ENCODE measurements at places on chromosomes 7 and 10. TPM values are rescaled to one million over a fixed set of nuclear protein-coding genes. Genes with fewer than 3 reads are reported as not detected.

DNA sequence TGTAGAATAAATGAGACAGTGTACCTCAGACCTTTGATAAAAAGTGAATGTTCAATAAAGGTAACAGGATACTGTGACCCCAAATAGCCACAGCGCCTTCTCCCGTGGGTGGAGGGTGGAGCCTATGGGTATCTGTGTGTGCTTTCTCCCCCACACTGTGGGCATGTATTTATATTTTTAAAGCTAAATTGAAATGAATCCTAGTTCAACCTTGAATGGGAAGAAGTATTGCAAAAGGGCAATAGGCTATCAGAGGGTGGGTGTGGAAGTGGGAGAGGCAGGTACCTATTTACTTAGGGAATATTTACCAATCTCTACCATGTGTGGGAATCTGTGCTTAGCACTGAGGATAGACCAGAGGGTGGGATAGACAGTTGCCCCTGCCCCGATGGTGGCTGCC is 68.9 kb downstream of the PFKFB3 start:
- peak overlapping the region; percentile 66 for H3K27ac ChIP-seq
- DNase-seq = no peak
- no peak overlapping the region for H3K4me3 ChIP-seq
- peaks cover 23% of the 10 kb centered on the region for H3K4me1 ChIP-seq
- no peaks in the 10 kb centered on the region for H3K27me3 ChIP-seq
- no peaks in the 10 kb centered on the region for H3K36me3 ChIP-seq

The HYCC1 gene
- total RNA-seq = 99.3 TPM

The PGAM2 gene
- total RNA-seq = 129 TPM

The AFAP1L2 gene
- total RNA-seq = 3.8 TPM

GRCh38 chr10:72830625-72831024 is 62.9 kb upstream of the OIT3 start:
- H3K4me3 ChIP-seq = no peak overlapping the region
- H3K27me3 ChIP-seq = no peaks in the 10 kb centered on the region
- DNase-seq = no peak
- no peaks in the 10 kb centered on the region for H3K36me3 ChIP-seq

GRCh38 chr7:22480523-22481075 is 19.4 kb downstream of the STEAP1B start:
- no peaks in the 10 kb centered on the region for H3K36me3 ChIP-seq
- H3K27me3 ChIP-seq = no peaks in the 10 kb centered on the region
- no peaks in the 10 kb centered on the region for H3K4me1 ChIP-seq
- DNase-seq = peak; percentile 22
- no peak overlapping the region for H3K4me3 ChIP-seq

- H3K27me3 ChIP-seq = no peaks in the 10 kb centered on the region
- H3K27ac ChIP-seq = no peak overlapping the region
- no peak for DNase-seq
These were observed 12.1 kb downstream of the ZSCAN21 start for GRCh38 chr7:100061518-100062193.

DNA sequence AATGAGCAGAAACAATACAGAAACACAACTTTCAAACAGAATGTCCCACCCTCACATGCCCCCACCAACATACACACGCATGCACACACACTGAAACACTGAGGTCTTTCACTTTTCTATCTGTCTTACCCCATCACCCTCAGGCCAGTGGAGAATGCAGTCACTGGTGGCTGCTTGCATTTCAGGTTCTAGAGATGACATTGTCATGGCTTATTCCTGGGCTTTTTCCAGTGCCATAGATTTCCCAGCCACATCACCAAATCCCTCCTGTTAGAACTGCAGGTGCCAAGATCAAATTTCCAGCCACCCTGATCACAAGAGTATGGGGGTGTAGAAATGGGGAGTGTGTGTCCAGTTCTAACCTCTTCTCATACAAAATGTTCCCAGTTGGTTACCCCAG is 68.4 kb downstream of the CACNA2D1 start:
- no peaks in the 10 kb centered on the region for H3K36me3 ChIP-seq
- no peak for DNase-seq
- no peak overlapping the region for H3K27ac ChIP-seq
- no peaks in the 10 kb centered on the region for H3K27me3 ChIP-seq
- H3K4me3 ChIP-seq = no peak overlapping the region
- no peaks in the 10 kb centered on the region for H3K4me1 ChIP-seq

The TMEM248 gene
- total RNA-seq = 53.0 TPM

DNA sequence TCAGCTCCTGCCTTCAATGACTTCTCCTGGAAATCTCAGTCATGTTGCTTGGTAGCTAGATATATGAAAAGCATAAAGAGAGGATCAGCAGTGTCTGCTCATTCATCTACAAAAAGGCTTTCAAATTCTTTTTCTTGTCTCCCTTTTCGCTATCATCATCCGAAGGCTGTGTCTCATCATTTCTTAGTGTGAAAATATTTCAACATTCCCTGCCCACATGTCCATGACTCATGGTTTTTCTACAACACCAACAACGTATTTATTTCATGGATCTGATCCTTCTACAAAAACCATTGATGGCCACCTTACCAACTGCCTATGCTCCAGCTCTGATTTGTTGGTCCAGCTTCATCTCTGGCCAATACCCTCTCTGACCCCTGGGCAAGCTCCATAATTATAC is 472.5 kb upstream of the GHITM start:
- no peaks in the 10 kb centered on the region for H3K36me3 ChIP-seq
- no peaks in the 10 kb centered on the region for H3K27me3 ChIP-seq
- H3K4me1 ChIP-seq = no peaks in the 10 kb centered on the region
- no peak overlapping the region for H3K4me3 ChIP-seq
- DNase-seq = peak; percentile 26

The HECTD2 gene
- 6.7 TPM for total RNA-seq

The MET gene
- total RNA-seq = 0.88 TPM

The MOGAT3 gene
- total RNA-seq = not detected

The CDC14C gene
- not detected for total RNA-seq

- no peak overlapping the region for H3K4me3 ChIP-seq
- no peaks in the 10 kb centered on the region for H3K27me3 ChIP-seq
- no peaks in the 10 kb centered on the region for H3K36me3 ChIP-seq
- H3K27ac ChIP-seq = peak overlapping the region; percentile 17
- H3K4me1 ChIP-seq = peaks cover 9% of the 10 kb centered on the region
These were observed 885.0 kb upstream of the LRRN3 start for GRCh38 chr7:110205899-110206298.

DNA sequence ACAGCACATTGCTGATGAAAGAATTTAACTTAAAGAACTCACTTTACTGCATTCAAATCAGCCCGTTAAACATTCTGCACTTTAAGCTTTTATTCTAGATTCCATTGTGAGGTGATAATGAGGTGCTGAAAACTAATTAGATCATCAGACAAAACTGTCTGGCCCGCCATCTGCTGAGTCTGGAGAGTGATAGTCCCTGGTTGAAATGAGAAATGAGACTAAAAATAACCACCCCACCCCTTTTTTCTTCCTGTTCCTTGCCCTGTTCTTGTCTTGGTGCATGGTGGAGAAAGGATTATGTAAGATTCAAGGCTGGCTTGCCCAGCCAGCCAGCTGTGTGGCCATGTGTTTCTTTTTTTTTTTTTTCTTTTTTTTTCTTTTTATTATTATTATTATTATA is 277.0 kb upstream of the COBL start:
- DNase-seq = no peak
- H3K27me3 ChIP-seq = no peaks in the 10 kb centered on the region
- H3K4me1 ChIP-seq = no peaks in the 10 kb centered on the region
- H3K36me3 ChIP-seq = no peaks in the 10 kb centered on the region

The PRLHR gene
- not detected for total RNA-seq

DNA sequence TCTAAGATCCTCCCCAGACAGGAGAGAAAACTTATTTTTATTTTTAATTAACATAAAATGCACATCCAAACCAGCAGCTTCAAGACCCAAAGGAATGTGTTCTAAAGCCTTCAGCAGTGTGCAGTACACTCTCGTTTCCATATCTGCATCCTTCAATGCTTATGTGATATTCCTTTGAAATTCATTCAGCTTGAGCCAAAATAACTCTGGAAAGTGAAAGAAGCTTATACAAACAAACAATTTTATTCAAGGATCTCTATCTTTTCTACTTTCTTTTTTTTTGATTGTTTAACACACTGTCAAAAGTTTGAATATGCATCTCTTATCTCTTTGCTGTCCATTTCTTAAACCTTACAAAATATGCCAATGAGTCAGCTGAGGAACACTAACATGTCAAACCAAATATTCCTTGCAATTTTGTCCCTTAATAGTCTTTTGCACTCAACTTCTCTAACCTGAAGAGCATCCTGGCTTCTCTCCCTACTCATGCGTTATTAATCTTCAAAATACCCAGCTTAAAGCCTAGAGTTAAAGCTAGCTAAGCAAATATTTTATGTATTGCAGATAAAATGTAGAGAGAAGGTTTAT is 124.3 kb downstream of the THSD7A start:
- H3K36me3 ChIP-seq = no peaks in the 10 kb centered on the region
- H3K4me1 ChIP-seq = peaks cover 4% of the 10 kb centered on the region
- H3K27me3 ChIP-seq = no peaks in the 10 kb centered on the region
- DNase-seq = peak; percentile 29
- no peak overlapping the region for H3K4me3 ChIP-seq

DNA sequence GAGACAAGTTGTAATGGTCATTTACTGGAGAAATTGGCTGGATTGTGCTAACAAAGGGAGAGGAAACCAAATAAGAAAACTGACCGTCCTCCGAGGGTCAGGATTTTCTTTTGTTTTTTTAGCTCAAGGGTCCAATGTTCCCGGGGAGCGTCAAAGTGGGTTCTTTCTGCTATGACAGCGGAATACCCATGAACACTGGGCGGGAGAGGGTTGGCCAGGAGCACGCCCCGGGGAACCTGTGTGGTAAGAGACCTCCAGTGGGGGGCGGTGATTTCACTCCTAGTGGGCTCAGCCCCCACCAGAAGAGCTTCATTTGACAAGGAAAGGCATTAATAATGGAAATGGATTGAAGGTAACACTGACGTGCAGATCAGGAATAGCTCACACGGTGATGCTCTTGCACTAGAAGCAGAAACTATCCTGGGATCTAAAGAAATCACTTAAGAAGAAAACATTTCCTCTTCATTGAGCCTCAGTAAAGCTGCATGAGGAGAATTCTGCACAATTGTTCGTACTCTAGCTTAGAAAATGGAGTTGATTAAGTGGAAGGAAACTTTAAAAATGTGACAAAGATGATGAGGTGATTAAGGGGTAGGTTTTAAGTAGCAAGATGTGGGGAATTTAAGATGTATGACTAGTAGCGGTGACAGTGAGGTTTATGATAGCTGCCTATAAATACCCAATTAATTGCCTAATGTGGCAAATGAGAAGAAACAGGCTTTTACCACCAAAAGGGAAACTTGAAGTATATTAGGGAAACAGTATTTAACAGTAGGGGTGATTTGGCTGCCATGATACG is 627.2 kb downstream of the SUGCT start:
- no peak overlapping the region for H3K4me3 ChIP-seq
- peaks cover 43% of the 10 kb centered on the region for H3K4me1 ChIP-seq
- no peaks in the 10 kb centered on the region for H3K27me3 ChIP-seq

DNA sequence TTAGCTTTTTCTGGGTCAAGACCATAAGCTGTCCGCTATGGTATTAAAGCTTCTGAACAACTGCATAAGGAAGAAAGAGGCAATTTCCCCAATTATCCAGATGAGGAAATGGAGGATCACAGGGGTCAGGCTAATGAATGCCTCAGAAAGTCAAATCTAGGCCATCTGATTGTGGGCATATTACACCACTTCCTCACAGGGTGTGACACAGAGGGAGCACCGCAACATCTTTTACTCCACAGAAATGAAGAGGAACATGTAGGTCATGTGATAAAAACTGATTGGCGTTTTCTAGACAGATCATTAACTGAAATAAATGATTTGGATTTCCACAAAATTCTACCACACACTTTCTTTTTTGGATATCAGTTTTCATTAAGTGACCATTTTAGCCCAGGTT is 384.4 kb downstream of the PARD3 start:
- H3K27me3 ChIP-seq = no peaks in the 10 kb centered on the region
- no peaks in the 10 kb centered on the region for H3K4me1 ChIP-seq
- no peak overlapping the region for H3K4me3 ChIP-seq
- no peak for DNase-seq
- no peaks in the 10 kb centered on the region for H3K36me3 ChIP-seq

- H3K4me1 ChIP-seq = peaks cover 52% of the 10 kb centered on the region
- no peak overlapping the region for H3K4me3 ChIP-seq
- no peaks in the 10 kb centered on the region for H3K36me3 ChIP-seq
These were observed 6.8 kb upstream of the MYOZ1 start for GRCh38 chr10:73647875-73648651.

The CARD11 gene
- 0.15 TPM for total RNA-seq

The BLNK gene
- total RNA-seq = not detected

The CFAP58 gene
- total RNA-seq = 1.9 TPM
